Dorsolateral prefrontal cortex (tissue), 122 donors: ENCODE measurements at places on chromosomes 5 and 9. TPM values are rescaled to one million over a fixed set of nuclear protein-coding genes. Genes with fewer than 3 reads are reported as not detected.

TAF11L10 gene
- not detected for total RNA-seq

IRGM gene
- total RNA-seq: not detected

PLK2 gene
- 124 TPM for total RNA-seq

PLPP1 gene
- total RNA-seq: 66.3 TPM

LCN12 gene
- 16.7 TPM for total RNA-seq

PAEP gene
- not detected for total RNA-seq

RASGRF2 gene
- 102 TPM for total RNA-seq

PRDM9 gene
- total RNA-seq: not detected

ANXA2R gene
- total RNA-seq: 2.4 TPM

ESM1 gene
- not detected for total RNA-seq

UBE2QL1 gene
- 40.3 TPM for total RNA-seq

HTR4 gene
- total RNA-seq: 10.8 TPM

GADD45G gene
- total RNA-seq: 18.1 TPM

ATP10B gene
- 3.4 TPM for total RNA-seq

PCA3 gene
- 0.30 TPM for total RNA-seq

ENHO gene
- total RNA-seq: 119 TPM

PCAT7 gene
- 1.2 TPM for total RNA-seq

DDX31 gene
- 10.0 TPM for total RNA-seq

KCNV2 gene
- total RNA-seq: not detected

APBA1 gene
- total RNA-seq: 97.4 TPM
